SK-N-SH (cell line): ENCODE measurements at places on chromosomes 7 and 10.

DNA sequence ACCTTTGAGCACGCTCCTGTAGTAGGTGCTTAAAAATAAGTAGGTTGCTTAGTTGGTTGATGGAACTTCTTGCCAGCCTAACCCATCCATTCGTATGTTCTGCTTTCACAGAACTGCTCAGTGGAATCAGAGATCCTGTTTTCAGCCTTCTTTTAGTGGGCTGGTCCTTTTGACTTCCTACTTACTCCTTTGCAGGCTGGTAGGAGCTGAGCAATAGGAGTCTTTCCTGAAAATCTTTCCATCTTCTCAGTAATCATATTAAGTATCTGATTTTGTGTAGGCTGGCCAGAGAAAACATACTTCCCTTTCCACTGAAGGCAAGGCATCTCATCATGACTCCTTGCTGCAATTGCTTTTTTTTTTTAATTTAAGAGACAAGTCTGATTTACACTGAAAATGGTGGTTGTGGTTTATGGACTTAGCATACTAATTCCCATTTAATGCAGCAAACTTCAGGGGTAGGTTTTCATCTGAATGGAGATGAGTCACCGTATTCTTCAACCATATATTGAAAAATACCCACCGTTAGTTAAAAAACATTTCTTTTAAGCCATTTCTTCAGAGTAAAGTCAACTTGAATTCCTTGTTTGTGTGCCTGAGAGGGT lies 208.0 kb downstream of the ZNF365 start:
- no peak for DNase-seq
- no peaks in the 10 kb centered on the region for H3K36me3 ChIP-seq
- H3K27ac ChIP-seq, result peak overlapping the region; percentile 84
- H3K4me3 ChIP-seq, result no peak overlapping the region
- H3K4me1 ChIP-seq, result peaks cover 52% of the 10 kb centered on the region

- H3K36me3 ChIP-seq, result no peaks in the 10 kb centered on the region
- H3K27me3 ChIP-seq, result no peaks in the 10 kb centered on the region
- no peak overlapping the region for H3K27ac ChIP-seq
These were observed 65.1 kb upstream of the SFMBT2 start for GRCh38 chr10:7475939-7476338.

DNA sequence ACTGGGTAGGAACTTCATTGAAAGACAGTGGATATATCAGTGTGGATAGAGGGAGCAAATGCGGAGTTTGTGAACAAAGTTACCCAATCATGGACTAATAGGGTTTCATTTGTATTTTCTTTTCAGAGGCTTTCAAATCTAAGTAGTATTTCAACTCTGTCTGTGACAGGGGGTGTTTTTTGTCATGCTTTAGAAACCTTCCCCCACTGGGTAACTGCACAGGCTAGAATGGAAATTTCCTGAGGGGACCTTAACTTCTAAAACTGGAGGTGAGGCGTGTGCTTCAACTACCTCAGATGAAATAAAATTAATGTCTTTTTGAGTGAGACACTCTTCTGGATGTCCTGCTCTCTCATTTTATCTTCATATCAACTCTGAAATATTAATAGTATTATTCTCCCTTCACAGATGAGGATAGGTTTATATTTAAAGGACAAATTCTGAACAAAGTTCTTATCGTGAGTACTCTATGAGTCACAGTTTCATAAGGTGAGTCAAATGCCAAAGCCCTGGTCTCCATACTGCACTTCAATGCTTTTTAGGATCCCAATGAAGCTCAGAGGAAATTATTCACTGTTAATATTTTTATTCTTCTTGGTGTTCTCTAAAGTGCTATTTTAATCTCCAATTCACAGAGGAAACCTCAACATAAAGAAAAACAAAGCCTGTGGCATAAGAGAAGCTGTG lies 770.6 kb downstream of the CCSER2 start:
- no peaks in the 10 kb centered on the region for H3K27me3 ChIP-seq
- no peaks in the 10 kb centered on the region for H3K4me1 ChIP-seq
- H3K36me3 ChIP-seq, result no peaks in the 10 kb centered on the region
- no peak for DNase-seq
- H3K27ac ChIP-seq, result no peak overlapping the region
- H3K4me3 ChIP-seq, result no peak overlapping the region

GRCh38 chr7:102415685-102416225 lies 17.6 kb upstream of the ORAI2 start:
- no peaks in the 10 kb centered on the region for H3K27me3 ChIP-seq
- H3K36me3 ChIP-seq, result peaks cover 53% of the 10 kb centered on the region
- DNase-seq, result peak; percentile 61

DNA sequence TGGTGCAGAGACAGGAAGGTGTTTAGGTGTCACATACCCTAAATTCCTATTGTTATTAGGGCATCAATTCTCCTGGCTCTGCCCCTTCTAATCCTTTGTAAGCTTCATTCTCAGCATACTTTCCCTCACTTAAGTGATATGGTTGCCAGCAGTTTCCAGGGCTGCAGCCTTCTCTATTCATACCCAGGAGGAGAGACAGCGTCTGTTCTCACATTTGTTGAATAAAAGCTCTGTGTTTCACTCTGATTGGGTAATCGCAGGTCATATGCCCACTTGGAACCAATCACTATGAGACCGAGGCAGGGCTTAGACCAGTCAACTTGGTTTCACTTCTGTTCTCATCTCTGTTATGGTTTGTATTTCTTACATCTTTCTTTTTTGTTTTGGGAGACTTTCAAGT lies 109.6 kb upstream of the MTPN start:
- DNase-seq, result peak; percentile 43
- no peak overlapping the region for H3K27ac ChIP-seq
- H3K4me1 ChIP-seq, result no peaks in the 10 kb centered on the region
- H3K36me3 ChIP-seq, result no peaks in the 10 kb centered on the region
- peak overlapping the region; percentile 49; the same call in 1 of the 2 replicates for H3K4me3 ChIP-seq

- DNase-seq, result peak; percentile 20
- H3K4me3 ChIP-seq, result no peak overlapping the region
These were observed 37.6 kb downstream of the PLXDC2 start for GRCh38 chr10:19853831-19854230.

DNA sequence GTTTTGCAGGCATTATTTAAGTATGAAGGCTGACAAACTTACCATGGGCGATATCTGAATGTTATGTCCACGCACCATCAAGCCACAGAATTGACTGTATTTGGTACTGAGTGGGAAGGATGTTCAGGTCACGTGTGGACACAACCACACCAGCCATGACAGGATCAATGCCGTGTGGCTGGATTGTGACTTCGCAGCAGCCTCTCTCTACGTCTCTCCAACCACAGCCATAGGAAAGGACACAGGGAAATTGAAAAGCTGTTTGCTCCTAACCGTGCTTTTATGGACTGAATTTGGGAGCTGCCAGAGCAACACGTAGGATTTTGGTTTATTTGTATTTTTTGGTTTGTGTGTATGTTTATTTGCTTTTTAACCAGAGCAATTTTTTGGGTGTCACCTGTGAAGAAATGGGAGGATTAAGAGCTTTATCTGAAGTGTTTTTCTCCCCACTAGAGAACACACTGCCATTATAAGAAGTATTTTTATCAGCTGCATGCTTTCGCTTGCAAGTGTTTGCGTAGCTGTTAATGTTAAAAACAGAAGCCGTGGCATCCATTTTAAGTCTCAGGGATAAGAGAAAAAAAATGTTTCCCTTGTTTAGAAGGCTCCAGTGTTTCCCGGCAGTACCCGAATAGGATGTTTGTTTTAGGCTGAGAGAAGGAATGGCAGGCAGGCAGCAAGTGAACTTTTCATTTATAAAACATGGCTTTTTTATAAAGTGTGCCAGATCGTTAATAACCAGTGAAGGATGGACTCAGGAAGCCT lies 401.1 kb upstream of the NFE2L3 start:
- H3K4me1 ChIP-seq, result no peaks in the 10 kb centered on the region
- no peak for DNase-seq

DNA sequence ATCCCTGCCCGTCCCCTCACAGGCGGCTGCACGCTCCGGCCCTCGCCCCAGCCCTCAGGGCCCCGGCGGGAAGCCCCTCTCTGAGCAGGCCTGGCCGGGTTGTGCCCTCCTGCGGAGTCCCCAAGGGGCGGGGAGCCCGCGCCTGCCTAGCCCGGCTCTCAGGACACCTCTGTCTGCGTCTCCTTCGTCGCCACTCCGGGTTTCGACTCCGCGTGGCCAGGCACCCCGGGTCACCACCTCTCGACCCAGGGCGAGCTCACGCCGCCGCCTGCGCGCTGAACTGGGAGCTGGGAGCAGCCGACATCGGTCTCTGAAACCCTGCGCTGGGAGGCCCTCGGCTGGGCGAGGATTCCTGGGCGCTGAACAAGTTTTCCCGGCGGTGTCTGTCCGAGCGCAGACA lies 6.2 kb upstream of the OGDHL start:
- H3K4me3 ChIP-seq, result no peak overlapping the region
- H3K4me1 ChIP-seq, result no peaks in the 10 kb centered on the region
- no peaks in the 10 kb centered on the region; the same call in 1 of the 2 replicates for H3K27me3 ChIP-seq
- no peak overlapping the region for H3K27ac ChIP-seq
- DNase-seq, result peak; percentile 30

DNA sequence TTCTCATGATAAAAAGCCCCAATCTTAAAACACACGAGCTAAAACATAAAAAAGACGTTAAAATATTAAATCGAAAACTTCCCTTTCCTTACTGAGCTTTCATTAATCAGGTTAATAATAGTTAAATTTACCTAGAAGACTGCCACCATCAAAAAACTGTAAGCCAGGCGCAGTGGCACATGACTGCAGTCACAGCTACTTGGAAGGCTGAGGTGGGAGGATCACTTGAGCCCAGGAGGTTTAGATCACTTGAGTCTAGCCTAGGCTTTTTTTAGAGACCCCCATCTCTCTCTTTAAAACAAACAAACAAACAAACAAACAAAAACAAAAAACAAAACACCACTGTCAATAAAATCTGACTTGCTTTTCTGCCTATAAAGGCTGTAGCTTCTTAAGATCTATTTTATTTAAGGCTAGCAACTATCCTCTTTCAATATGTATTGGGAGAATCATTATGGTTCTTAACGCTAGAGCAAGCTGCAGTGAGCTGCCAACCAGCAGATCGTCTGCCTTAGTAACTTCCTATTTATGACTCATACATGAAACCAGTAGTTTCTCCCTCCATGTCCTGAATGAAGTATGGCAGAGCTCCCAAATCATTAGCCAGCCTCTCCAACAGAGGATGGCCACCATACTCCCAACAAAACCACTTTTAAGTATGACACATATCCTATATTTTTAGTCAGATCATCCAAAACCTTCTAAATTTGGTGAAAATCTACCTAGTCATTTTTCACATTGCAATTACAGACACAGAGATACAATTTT lies 163.7 kb downstream of the SRPK2 start:
- no peak overlapping the region for H3K4me3 ChIP-seq
- H3K27ac ChIP-seq, result no peak overlapping the region; the same call in 1 of the 2 replicates
- H3K27me3 ChIP-seq, result no peaks in the 10 kb centered on the region
- peaks cover 12% of the 10 kb centered on the region for H3K36me3 ChIP-seq
- peaks cover 3% of the 10 kb centered on the region for H3K4me1 ChIP-seq
- DNase-seq, result peak; percentile 36

GRCh38 chr10:6339891-6340290 lies 137.2 kb downstream of the PFKFB3 start:
- H3K4me1 ChIP-seq, result no peaks in the 10 kb centered on the region
- no peak for DNase-seq
- H3K27ac ChIP-seq, result no peak overlapping the region
- H3K36me3 ChIP-seq, result no peaks in the 10 kb centered on the region

GRCh38 chr10:21919117-21919516 lies 84.4 kb downstream of the DNAJC1 start:
- no peak overlapping the region for H3K27ac ChIP-seq
- DNase-seq, result peak; percentile 17
- no peaks in the 10 kb centered on the region for H3K27me3 ChIP-seq
- no peaks in the 10 kb centered on the region for H3K36me3 ChIP-seq
- no peaks in the 10 kb centered on the region; the same call in 1 of the 2 replicates for H3K4me1 ChIP-seq
